ENCODE measurements at places on chromosomes 13 and 19.

GRCh38 chr13:114121496-114122126 is 10.8 kb downstream of the RASA3 start:
- no peak for DNase-seq

GRCh38 chr19:24166055-24166454 is 79.1 kb downstream of the ZNF254 start:
- DNase-seq, result peak; percentile 1

GRCh38 chr13:40755082-40755700 is 15.8 kb downstream of the MRPS31 start:
- no peak for DNase-seq

- DNase-seq, result peak; percentile 98
Measured at GRCh38 chr19:13091400-13092157, 11.1 kb downstream of the LYL1 start.

- no peak for DNase-seq
Measured at GRCh38 chr13:42369071-42369797, 97.3 kb downstream of the AKAP11 start.

DNA sequence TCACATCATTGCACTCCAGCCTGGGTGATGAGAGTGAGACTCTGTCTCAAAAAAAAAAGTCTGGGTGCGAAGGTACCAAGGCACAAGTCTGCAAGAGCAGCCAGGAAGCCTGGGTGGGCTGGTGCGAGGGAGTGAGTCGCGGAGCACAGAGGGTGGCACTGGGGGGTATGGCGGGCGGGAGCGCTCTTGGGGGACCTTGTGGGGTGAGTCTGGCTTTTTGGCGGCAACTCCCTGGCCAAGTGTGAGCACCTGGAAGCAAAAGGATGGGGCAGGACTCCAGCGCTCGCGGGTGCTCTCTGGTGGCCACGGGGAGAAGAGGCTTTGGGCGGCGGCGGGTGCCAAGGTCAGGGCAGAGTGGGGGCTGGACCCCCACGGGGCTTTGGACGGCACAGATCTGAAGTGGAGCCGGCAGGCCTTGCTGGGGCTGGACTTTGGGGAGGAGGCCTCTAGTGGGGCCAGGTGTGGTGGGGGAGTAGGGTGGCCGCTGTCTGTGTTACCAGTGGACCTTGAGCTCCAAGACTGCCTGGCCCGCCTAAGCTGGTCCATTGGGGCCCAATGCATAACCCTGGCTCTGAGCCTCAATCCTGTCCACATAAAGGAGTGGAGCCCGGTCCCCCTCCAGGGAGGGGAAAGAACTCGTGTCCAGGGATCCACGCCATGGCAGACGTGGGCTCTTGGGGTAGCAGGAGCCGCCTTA is 1.6 kb downstream of the P2RY11 start:
- DNase-seq, result peak; percentile 47

DNA sequence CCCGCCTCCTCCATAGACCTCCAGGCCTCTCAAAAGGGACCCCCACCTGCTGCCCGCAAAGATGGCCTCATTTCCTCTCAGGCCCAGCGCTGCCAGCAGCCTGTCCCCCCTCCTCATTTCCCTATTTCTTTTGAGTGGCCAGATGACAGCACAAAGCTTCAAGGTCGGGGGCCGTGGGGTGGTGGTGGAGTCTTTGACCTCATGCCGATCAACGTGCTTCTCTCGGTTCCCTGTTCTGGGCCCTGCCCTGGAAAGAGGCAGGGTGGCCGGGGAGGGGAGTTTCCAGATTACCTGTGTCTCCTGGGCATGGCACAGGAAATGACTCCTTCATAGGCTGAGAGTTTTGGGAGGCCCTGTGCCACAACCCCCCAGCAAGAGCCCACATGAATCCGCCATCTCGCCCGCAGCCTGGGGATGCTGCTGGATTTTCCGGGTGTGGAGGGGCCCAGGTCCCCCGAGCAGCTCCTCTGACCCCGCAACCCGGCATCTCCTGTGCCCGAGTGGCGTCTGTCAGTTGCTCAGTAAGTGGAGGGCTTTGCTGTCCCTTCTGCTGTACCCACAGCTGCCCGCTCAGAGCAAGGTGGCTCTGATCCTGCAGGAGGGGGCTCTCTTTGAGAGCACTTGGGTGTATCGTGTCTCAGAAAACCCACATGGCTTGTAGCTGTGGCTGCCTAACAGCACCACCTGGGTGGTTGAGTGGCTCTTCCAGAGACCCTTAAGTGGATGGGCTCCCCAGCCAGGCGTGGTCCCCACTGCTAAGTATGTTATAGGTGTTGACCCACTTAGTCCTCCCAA is 139.4 kb downstream of the SIPA1L3 start:
- DNase-seq, result no peak

GRCh38 chr19:27793644-27794493 is 1419.1 kb downstream of the UQCRFS1 start:
- peak; percentile 94 for DNase-seq

- DNase-seq, result no peak
Measured at GRCh38 chr13:40344270-40345148, 321.9 kb downstream of the FOXO1 start.

DNA sequence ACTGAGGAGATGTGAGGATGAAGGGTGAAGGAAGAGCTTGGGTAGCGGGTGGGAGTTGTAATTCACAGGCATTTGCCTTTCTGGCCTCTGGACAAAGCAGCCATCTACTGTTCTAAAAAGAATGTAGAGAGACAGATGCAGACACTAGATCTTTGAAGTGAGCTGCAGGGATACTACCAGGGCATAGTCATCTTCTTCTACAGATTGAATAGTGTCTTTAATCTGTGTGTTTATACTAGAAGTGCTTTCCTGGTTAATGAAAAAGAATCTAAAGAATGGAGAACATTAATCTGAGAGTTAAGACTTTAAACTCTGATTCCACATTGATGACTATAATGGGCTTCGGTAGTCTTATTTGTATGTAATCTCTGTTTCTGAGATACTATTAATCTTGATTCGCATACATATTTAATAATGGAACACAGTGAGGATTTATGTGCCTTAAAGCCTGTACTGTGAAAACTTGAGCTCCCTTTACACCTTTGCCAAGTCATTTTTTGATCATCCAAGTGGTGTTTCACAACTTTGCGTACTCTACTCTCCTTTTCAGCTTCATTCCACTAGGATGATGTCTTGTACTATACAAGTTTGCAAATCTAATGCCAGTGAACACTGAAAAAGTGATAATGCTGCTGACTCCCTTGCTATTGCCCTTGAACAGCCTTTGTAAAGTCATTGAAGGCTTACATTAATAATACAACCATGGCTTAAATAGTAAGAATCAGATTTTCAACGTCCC is 2199.4 kb upstream of the PCDH20 start:
- no peak for DNase-seq

GRCh38 chr19:34214040-34214439 is 40.3 kb upstream of the GARRE1 start:
- no peak for DNase-seq

DNA sequence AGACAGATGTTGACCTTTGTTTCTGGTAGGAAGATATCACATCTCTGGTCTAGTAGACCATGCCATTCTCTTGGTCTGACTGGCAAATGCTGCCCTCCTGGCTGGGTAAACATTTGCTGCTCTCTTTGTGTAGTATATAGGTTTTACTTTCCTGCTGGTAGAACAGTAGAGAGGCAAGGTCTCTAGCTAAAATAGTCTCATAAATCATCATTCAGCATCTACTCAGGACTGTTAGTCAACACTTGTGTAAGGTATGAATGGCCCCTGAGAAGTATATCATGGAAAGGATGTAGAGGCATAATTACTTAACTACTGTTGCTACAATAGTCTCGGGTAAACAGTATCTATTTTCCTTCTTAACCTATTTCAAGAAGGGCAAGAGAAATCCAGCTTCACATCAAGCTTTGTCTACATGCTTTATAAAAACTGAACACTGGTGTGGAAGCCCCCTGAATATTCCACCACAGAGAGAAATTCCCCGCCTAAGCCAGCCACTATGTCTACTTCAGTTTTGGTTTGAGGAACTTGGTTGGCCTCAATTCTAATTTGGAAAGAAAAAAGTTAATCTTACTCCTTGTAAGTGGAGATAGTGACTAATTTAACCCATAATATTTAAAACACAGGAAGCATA is 18.4 kb upstream of the MYCBP2 start:
- DNase-seq, result no peak

- DNase-seq, result peak; percentile 83
Measured at GRCh38 chr13:24220086-24220703, 59.7 kb downstream of the SPATA13 start.

DNA sequence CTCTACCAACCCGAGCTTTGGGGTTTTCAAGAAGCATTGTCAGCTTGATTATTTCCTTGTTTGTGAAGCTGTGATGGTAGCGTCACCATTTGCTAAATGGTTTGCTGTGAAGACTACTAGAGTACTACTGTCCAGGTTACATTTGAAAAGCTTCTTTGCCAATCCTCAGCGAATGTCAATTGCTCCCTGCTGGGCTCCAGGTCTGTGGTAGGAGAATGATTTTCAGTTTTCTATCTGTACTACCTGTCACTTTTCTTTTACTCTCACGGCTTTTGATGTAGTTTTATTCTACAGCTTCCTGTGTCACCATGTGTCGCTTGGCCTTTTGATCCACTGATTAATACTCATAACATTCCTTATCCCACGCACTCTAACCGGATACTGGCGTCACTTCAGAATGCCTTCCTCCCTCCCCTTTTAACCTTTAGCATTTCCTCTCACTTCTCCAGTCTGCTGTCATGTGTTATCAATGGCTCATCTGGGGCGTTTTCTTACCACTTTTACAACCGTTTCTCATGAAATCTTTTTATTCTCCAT is 7.5 kb upstream of the GPR183 start:
- no peak for DNase-seq

DNA sequence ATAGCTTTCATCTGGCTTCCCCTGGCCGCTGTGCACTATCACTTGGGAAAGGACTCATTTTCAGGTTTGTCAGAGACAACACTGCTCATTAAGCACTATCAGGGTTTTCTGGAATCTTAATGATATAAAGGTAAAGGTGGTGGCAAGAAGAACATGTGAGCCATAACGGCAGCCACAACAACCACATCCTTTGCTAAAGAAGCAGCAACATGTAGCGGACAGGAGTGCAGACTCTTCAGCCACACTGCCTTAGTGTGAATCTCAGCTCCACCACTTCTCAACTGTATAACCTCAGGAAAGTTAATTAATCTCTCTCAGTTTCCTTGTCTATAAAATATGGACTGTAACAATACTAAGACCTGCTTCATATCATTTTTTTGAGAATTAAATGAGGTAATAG is 24.1 kb upstream of the MIR17HG start:
- DNase-seq, result no peak

DNA sequence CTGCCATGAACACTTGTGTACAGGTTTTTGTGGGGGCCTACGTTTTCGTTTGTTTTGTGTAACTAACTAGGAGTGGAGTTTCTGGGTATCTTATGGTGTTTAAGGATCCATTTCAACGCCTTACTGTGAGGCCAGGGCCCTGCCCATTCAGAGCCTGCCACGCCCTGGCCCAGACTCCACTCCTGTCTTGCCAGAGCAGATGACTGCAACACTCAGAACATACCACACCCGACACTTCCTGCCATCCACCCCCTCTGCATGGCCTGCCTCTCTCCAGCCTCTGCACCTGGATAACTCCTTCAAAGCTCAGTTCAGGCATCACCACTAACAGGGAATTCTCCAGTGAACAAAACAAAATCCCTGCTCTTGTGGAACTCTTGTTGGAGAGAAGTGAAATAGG is 43.2 kb downstream of the RGCC start:
- no peak for DNase-seq

GRCh38 chr13:39148513-39148961 is 110.3 kb downstream of the NHLRC3 start:
- peak; percentile 73 for DNase-seq

- peak; percentile 98 for DNase-seq
Measured at GRCh38 chr13:106151056-106151699, 384.3 kb downstream of the EFNB2 start.

DNA sequence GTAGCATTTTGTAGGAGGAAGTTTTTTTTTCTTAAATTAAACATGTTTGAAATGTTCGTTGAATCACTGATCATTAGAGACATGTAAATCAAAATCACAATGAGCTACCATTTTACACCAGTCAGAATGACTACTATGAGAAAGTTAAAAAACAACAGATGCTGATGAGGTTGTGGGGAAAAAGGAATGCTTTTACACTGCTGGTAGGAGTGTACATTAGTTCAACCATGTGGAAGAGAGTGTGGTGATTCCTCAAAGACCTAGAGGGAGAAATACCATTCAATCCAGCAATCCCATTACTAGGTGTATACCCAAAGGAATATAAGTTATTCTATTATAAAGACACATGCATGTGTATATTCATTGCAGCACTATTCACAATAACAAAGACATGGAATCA is 122.0 kb upstream of the ARGLU1 start:
- no peak for DNase-seq

DNA sequence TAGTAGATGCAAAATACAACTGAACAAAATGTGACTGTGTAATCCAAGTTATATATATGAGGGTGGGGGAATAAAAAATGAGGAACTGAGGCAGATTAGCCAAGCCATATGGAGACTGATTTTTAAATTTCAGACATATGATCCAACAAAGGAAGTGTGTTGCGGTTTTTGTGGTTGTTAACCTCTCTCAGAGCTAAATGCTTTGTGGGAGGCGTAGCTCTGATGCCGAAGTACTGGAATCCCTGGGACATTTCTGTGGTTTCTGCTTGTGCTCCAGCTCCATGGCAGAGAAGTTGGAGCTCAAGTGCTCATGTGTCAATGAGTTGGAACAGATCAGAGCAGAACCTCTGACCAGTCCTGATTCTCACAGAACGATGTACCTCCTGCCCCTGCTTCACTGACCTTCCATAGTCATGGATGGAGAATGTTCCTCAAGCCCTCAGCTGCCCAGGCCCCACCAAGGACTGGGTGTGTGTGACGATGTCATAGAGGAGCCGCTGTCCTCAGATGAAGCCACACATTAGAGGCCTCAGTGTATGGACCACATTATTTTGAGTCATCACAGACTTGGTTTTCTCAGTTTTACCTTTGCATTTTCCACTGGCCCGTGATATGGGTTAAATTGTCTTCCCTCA is 107.6 kb downstream of the SOX1 start:
- no peak for DNase-seq

GRCh38 chr19:4052993-4053422 is 13.7 kb downstream of the ZBTB7A start:
- DNase-seq, result no peak

DNA sequence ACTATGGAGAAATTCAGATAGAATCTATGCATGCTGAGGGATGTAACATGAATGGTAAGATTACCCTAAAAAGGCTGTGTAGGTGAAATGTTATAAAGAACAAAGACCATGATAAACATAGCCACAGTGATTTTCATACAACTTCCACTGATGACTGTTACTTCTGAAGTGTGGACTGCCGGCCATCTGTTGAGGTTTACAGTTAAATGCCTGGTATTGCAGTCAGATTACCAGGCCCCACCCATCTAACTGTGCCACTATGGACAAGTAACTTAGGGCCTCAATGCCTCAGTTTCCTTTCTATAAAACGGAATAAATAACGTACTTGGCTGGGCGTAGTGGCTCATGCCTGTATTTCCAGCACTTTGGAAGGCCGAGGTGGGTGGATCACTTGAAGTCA is 395.6 kb downstream of the KLF12 start:
- no peak for DNase-seq

- DNase-seq, result no peak
Measured at GRCh38 chr13:27665333-27665732, 43.6 kb downstream of the POLR1D start.

Data from fibroblast of skin of scalp (primary cell).